ENCODE measurements at places on chromosomes 1 and 21. TPM values are rescaled to one million over a fixed set of nuclear protein-coding genes. Genes with fewer than 3 reads are reported as not detected.
A peak's percentile ranks its signal among the peaks of the same experiment; 100 is the strongest.

The NCMAP gene
- total RNA-seq = 9.2 TPM

DNA sequence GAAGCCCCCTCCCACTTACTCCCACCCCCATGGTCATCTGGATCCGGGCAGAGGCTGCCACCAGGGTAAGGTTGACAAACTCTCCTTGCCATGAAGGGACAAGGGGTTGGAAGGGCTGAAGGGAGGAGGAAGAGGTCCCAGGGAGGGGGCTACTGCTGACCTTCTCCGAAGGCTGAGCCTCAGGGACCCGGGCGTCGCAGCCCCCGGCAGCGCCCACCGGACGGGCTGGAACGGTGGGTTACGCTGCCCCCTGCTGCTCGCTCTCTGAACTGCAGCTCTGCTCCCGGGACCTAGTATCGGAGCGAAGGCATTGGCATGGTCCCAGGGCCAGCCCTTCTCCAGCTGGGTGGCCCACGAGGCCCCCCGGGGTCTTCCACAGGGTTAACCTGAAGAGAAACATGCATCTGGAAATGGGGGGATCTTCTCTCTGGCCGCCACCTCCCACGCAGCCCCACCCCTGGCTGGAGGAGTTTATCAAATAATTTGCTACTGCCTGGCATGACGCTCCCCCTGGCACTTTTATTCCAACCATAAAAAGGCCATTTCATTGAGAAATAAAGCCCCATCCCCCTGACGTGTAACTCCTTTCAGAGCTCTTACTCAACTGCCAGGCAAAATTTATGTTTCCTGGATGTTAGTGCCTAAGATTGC lies 70.4 kb upstream of the TARDBP start:
- no peak overlapping the region for H3K4me3 ChIP-seq
- H3K4me1 ChIP-seq = peaks cover 24% of the 10 kb centered on the region
- H3K27me3 ChIP-seq = peaks cover 7% of the 10 kb centered on the region
- DNase-seq = peak; percentile 68
- no peak overlapping the region for H3K27ac ChIP-seq

- no peak overlapping the region for H3K27ac ChIP-seq
- H3K36me3 ChIP-seq = no peaks in the 10 kb centered on the region
- H3K27me3 ChIP-seq = no peaks in the 10 kb centered on the region
- no peaks in the 10 kb centered on the region for H3K4me1 ChIP-seq
These were observed 40.6 kb upstream of the SLC2A1 start for GRCh38 chr1:42999308-42999707.

DNA sequence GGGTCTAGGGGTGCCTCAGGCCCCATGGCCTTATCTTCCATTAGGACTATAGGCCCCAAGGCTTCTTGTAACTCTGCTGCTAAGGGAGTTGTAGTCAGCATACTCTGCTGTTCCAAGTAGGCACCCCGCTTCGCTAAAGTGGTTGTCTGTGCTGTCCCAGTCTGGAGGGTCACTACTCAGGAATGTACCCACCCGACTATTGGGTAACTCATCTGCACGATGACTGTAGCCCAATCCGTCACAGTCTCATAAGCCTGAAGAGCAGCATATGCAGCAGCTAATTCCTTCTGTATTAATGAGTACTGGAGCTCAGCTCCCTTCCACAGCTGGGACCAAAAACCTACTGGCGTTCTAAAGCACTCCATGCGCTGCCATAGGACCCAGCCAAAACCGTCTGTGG lies 111.0 kb downstream of the GDAP2 start:
- no peak overlapping the region for H3K27ac ChIP-seq
- no peak for DNase-seq
- H3K4me1 ChIP-seq = peaks cover 21% of the 10 kb centered on the region
- H3K4me3 ChIP-seq = no peak overlapping the region
- H3K27me3 ChIP-seq = no peaks in the 10 kb centered on the region

GRCh38 chr1:237613984-237614383 lies 276.7 kb downstream of the ZP4 start:
- H3K27ac ChIP-seq = no peak overlapping the region
- no peaks in the 10 kb centered on the region for H3K27me3 ChIP-seq
- H3K36me3 ChIP-seq = peaks cover 7% of the 10 kb centered on the region

The SARS1 gene
- total RNA-seq = 188 TPM

DNA sequence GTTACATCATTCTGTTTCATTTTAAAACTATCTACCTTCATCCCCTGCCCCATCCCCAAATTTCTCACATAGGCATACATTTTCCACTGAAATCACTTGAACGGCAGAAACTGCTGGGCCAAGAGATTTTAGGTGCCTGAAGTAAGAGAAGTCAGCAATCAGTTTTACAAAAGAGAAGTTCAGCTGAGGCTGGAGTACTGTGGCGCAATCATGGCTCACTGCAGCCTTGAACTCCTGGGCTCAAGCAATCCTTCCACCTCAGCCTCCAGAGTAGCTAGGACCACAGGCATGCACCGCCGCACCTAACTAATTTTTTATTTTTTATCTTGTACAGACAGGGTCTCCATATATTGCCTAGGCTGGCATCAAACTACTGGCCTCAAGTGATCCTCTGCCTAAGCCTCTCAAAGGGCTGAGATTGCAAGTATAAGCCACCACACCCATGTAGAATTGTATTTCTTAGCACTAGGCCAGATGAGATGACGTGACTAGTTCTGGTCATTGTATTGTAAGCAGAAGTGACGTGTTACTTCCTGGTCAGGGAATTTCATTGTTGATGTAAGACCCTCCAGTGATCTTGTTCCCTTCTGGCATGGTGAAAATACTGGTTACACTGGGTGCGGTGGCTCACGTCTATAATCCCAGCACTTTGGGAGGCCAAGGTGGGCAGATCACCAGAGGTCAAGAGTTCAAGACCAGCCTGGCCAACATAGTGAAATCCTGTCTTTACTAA lies 7.1 kb downstream of the BECN2 start:
- peak; percentile 50 for DNase-seq
- H3K27ac ChIP-seq = no peak overlapping the region
- no peak overlapping the region for H3K4me3 ChIP-seq
- H3K36me3 ChIP-seq = no peaks in the 10 kb centered on the region
- H3K27me3 ChIP-seq = no peaks in the 10 kb centered on the region

- DNase-seq = no peak
- peak overlapping the region; percentile 44 for H3K27ac ChIP-seq
- H3K4me1 ChIP-seq = no peaks in the 10 kb centered on the region
These were observed 6.4 kb upstream of the GPR157 start for GRCh38 chr1:9135073-9135836.

GRCh38 chr1:40694353-40694874 lies 2.9 kb downstream of the NFYC start:
- peaks cover 6% of the 10 kb centered on the region for H3K36me3 ChIP-seq
- H3K4me3 ChIP-seq = no peak overlapping the region
- DNase-seq = no peak
- H3K27ac ChIP-seq = no peak overlapping the region

DNA sequence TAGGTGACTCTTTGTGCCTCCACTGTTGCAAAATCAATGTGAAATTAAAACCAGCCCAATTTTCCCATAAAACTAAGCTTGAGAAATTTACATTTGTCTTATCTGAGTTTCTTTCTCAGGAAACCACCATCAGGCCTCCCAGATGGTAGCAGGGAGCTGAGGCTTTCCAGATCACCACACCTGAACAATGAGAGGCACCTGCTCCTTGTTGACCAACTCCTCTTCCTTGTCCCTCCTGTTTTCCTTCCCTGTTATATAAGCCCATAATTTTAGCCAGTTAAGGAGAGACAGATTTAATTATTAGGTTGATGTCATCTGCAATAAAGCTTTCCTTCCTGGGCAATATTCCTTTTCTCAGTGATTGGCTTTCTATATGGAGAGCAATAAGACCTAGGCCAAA lies 32.0 kb upstream of the C1orf185 start:
- no peak overlapping the region for H3K27ac ChIP-seq
- DNase-seq = no peak
- no peaks in the 10 kb centered on the region for H3K36me3 ChIP-seq
- H3K4me1 ChIP-seq = no peaks in the 10 kb centered on the region
- no peaks in the 10 kb centered on the region for H3K27me3 ChIP-seq

DNA sequence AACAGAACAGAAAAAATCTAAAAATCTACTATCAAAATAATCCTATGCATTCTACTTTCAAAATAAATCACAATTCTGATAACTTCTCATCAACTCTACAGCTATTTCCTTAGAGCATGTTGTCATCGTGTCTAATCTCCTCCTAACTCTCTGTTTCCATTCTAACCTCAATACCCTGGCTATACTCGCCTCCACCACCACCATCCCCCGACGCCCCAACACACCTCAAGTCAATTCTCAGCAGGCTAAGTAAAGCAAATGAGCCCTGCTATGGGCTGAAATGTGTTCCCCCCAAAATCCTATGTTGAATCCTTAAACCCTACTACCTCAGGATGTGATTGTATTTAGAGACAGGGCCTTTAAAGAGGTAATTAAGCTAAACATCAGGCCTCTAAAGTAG lies 34.6 kb downstream of the NRDC start:
- no peak overlapping the region for H3K4me3 ChIP-seq
- H3K27me3 ChIP-seq = no peaks in the 10 kb centered on the region
- peaks cover 14% of the 10 kb centered on the region for H3K36me3 ChIP-seq
- DNase-seq = no peak

DNA sequence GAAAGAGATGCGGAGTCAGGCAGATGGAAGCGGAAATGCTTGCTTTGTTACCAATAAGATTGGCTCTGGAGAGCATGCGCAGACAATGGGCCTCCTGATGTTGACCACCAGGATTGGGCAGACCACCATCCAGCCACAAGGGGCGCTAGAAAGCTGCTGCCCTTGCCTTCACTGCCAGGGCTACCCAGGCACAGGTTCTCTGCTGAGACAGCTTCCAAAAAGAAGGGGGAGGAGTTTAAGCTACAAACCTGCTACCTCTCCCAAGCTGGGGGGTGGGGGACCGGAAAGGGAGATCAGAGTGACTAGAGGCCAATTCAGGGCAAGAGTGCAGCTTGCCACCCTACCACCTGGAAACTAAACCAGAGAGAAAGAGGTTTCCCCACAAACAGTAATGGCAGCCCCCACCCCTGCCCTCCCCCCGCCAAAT lies 369.7 kb downstream of the RRAGC start:
- DNase-seq = no peak
- H3K4me1 ChIP-seq = no peaks in the 10 kb centered on the region
- H3K4me3 ChIP-seq = no peak overlapping the region

The GNPAT gene
- 36.7 TPM for total RNA-seq

DNA sequence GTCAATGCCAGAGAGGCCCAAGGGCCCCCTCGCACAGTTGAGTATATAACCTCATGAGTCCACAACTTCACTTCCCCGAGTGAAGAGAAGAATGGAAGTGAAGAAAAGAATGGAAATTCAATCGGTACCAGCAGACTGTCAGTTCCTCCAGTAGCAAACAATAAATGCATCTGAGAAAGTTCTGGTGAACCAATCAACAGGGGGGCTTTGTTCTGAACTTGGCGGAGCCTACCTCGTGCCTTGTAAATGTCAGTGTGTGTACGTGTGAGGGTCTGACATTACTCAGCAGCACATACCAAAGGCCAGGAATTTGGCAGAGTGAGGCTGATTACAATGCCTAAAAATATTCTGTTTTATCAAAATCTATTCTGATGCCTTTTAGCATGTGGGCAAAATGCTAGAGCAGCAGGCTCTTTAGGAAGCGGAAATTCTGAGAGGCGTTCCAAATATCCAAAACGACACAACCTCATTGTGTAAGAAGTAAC lies 238.5 kb downstream of the LTN1 start:
- peaks cover 8% of the 10 kb centered on the region for H3K4me1 ChIP-seq
- H3K4me3 ChIP-seq = no peak overlapping the region
- no peak for DNase-seq
- H3K27ac ChIP-seq = peak overlapping the region; percentile 54

The MRPL39 gene
- 16.9 TPM for total RNA-seq

DNA sequence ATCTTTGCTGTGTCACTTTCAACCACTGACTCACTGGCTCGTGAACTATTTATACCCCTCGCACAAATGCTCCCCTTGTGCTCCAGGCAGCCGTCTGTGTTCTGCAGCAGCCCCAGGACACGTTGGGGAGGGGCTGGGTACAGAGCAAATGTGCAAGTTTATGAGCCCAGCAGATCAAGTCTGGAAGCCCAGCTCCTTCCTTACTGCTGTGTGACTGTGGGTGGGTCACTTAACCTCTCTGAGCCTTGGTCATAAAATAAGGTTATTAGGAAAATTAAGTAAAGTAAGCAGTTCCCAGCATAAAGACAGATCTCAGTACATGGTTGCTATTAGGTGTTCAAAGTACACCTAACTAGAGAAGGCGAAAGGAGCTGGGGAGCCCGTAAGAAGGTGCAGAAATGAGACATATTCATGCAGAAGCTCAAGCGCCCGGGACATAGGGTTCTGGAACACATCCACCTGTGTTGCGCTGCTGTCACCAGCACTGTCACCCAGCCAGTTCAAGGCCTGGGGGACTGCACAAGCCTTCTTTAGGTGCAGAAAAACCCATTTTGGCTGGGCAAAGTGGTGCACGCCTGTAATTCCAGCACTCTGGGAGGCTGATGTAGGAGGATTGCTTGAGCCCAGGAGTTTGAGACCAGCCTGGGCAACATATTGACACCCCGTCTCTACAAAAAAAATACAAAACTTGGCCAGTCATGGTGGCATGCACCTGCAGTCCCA lies 13.8 kb downstream of the EFHD2 start:
- H3K4me1 ChIP-seq = peaks cover 34% of the 10 kb centered on the region
- H3K4me3 ChIP-seq = no peak overlapping the region
- no peak overlapping the region for H3K27ac ChIP-seq
- peaks cover 33% of the 10 kb centered on the region for H3K36me3 ChIP-seq
- no peak for DNase-seq
- H3K27me3 ChIP-seq = no peaks in the 10 kb centered on the region

The C1orf87 gene
- total RNA-seq = 7.4 TPM

The BARHL2 gene
- total RNA-seq = not detected

- H3K4me1 ChIP-seq = peaks cover 82% of the 10 kb centered on the region
- H3K27ac ChIP-seq = peak overlapping the region; percentile 81
- no peaks in the 10 kb centered on the region for H3K36me3 ChIP-seq
- no peak for DNase-seq
- H3K27me3 ChIP-seq = no peaks in the 10 kb centered on the region
These were observed 262.1 kb upstream of the SGIP1 start for GRCh38 chr1:66271904-66272254.

All from lower lobe of right lung (tissue), 2 donors.